Omental fat pad (tissue), 4 donors: ENCODE measurements at places on chromosomes 11 and 22. TPM values are rescaled to one million over a fixed set of nuclear protein-coding genes. Genes with fewer than 3 reads are reported as not detected.

DNA sequence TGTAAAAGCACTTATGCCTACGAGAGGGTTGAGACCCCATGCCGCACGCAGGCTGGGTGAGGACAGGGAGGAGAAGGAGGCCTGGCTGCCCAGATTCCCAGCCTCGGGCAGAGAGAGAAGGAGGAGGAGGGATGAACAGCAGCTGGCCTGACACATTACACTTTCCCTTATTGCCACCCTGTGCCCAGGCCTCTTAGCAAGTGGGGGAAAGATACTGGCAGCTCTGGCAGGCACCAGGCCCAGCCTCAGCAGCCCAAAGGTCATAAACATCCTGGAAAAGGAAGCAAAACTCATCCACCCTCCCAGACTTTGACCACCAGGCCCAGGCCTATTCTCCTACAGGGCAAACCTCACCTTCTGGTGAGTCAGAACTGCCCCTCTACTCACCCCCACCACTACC is 4.7 kb downstream of the PLAAT3 start:
- DNase-seq, result no peak

Gene SLC37A4
- total RNA-seq, result 11.6 TPM

Gene GGTLC3
- total RNA-seq, result not detected

GRCh38 chr11:35112056-35112845 is 26.7 kb upstream of the CD44 start:
- no peak for DNase-seq

- DNase-seq, result no peak
Measured at GRCh38 chr11:115912484-115912945, 408.3 kb upstream of the CADM1 start.

GRCh38 chr11:95247127-95247684 is 16.2 kb upstream of the SESN3 start:
- DNase-seq, result no peak

GRCh38 chr11:10984742-10985141 is 126.9 kb upstream of the ZBED5 start:
- DNase-seq, result no peak

Gene ANGPTL5
- total RNA-seq, result 0.56 TPM

Gene SLC5A1
- not detected for total RNA-seq

DNA sequence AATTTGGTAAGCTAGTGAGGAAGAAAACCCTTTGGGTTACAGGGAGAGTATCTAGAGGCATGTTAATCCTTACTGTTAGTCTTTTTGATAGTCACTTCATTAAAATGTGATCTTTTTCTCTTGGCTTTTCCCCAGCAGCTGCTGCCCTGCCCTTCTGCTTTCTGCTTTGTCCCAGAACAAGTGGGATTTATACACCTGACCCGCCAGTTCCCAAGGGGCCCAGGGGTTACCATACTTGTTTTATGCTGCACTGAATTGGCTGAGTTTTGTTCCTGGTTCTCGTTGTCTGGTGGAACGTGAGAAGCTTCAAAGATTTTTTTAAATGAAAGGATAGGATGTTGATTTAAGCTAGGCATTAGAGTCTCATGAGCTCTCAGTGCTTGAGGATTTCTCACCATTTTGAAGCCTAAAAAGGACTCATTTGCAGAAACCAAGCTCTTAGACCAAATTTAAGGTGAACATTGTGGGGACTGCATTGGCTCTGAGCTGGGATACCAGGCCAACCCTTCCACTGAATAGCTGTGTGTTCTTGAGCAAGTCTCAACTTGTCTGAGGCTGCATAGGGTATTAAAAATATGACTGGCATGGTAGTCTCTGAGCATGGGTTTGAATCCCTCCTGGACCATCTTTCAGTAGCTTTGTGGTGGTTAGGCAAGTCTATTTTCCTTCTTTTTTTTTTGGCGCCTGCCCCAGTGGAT is 6.6 kb downstream of the LIMK2 start:
- no peak for DNase-seq

DNA sequence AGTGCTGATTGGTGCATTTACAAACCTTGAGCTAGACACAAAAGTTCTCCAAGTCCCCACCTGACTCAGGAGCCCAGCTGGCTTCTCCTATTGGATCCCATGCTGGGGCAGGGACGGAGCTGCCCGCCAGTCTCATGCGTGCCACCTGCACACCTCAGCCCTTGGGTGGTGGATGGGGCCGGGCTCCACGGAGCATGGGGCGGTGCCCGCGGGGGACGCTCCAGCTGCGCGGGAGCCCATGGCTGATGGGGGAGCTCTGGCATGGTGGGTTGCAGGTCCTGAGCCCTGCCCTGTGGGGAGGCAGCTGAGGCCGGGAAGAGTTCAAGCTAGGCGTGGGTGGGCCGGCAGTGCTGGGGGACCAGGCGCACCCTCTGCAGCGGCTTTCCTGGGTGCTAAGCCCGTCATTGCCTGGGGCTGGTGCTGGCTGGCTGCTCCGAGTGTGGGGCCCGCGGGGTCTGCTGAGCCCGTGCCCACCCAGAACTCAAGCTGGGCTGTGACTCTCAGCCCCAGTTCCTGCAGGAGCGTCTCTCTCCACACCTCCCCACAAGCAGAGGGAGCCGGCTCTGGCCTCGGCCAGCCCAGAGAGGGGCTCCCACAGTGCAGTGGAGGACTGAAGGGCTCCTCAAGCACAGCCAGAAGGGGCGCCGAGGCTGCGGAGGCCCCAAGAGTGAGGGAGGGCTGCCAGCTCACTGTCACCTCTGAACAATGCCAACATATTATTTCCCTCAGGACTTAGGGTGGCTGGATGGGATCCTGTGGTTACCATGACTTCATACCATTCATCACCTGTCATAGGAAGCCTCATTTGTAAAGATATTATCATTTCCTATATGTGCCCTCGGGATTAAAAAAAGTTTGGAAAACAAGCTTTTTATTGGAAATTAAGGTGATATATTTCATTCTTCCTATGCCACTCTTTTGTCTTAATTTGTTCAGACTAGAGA is 688.7 kb downstream of the ETS1 start:
- no peak for DNase-seq

Gene SCUBE1
- 2.4 TPM for total RNA-seq

Gene FBLN1
- total RNA-seq, result 349 TPM

DNA sequence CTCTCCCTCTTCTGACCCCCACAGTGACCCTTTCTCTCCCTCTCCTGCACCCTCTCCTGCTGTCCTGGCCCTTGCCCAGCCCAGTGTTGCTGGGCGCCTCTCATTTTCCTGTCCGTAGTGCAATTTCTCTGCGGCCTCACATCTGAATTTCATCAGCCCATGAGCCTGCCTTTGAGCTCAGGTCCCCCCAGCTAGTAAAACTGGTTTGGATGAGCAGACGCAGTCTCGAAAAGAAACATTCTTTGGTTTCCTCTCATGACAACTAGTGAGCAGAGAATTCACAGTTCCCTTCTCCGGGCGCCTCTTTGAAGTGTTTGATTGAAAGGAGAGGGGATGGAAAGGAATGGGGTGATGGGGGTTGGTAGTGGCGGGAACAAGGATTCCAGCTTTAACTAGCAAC is 126.0 kb upstream of the CADM1 start:
- DNase-seq, result no peak

Gene SCGB2A2
- total RNA-seq, result not detected

Gene MDK
- total RNA-seq, result 16.6 TPM

DNA sequence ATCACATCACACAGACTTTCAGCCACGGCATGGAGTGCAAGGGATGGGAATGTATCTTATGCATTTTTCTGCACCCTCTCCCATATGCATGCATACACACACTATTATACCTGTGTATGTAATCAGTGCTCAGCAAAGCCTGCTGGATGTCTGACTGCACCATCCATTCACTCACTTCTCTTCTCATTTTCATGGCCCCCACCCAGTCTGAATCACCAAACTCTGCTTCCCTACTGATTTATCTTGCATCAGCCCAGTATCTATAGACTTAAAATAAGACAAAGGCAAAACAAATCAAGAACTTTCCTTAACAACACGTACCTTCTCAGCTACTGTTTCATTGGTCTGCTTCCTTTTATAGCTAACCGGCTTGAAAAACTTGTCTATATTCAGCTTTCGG is 21.6 kb downstream of the DBX1 start:
- DNase-seq, result no peak

DNA sequence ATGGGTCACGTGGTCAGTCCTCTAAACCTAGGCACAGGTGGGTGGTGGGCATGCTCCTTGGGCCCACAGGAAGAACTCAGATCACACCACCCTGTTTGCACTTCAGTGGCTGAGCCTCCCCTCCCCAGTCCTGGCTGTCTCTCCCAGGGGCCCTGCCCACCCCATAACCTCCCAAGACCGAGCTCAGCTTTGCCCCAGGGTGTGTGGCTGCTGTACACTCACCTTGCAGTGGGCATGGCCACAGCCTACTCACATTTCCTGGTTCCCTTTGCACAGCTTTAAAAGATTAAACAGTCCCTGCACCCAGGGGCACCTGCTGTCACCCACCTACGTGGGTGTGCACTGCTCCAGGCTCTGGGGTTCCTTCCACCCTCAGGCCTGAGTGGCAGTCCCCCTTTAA is 13.8 kb downstream of the TRIOBP start:
- no peak for DNase-seq

Gene TRAF6
- 10.1 TPM for total RNA-seq

- DNase-seq, result no peak
Measured at GRCh38 chr11:126697936-126698335, 302.6 kb downstream of the KIRREL3 start.

DNA sequence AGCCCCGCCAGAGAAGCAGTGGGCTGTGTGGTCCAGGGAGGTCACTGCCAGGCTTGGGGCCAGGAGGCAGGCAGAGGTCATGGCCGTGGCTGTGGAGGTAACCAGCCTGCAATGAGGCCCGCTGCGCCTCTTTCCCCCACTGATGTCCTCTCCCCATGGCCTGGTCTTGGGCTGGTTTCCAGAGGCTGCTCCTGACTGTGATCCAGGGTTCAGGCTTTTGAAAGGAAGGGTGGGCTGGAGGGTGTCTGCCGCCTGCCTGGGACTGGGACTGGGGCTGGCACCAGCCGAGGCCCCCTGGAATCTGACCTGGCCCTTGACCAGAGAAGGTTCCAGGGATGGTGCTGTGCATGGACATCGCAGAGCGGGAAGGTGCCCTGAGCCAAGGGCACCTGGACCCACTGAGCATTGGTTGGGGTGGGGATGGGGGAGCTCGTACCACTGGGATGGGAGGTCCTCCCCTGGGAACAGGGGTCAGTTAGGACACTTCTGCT is 59.6 kb upstream of the THY1 start:
- no peak for DNase-seq

Gene CHADL
- total RNA-seq, result 0.56 TPM

DNA sequence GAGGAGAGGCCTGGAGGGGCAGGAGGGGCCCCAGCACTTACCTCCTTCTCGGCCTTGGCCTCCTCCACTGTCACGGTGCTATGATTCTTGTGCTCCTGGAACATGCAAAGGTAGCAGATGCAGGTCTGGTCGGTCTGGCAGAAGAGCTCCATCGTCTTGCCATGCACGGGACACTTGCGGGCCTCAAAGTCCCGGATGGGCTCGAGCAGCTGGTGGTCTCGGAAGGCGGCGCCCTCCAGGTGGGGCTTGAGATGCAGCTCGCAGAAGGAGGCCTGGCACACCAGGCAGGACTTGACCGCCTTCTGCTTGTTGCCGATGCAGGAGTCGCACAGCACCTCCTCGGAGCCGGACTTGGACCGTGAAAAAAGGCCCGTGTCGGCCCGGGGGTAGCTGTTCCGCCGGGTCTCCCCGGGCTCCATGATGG is 714 bp downstream of the TRIM29 start:
- no peak for DNase-seq

GRCh38 chr11:84476581-84476980 is 1150.6 kb downstream of the DLG2 start:
- no peak for DNase-seq

GRCh38 chr11:45294499-45294898 is 8.4 kb upstream of the SYT13 start:
- no peak for DNase-seq

- DNase-seq, result no peak
Measured at GRCh38 chr11:47904048-47904447, 55.9 kb upstream of the NUP160 start.

DNA sequence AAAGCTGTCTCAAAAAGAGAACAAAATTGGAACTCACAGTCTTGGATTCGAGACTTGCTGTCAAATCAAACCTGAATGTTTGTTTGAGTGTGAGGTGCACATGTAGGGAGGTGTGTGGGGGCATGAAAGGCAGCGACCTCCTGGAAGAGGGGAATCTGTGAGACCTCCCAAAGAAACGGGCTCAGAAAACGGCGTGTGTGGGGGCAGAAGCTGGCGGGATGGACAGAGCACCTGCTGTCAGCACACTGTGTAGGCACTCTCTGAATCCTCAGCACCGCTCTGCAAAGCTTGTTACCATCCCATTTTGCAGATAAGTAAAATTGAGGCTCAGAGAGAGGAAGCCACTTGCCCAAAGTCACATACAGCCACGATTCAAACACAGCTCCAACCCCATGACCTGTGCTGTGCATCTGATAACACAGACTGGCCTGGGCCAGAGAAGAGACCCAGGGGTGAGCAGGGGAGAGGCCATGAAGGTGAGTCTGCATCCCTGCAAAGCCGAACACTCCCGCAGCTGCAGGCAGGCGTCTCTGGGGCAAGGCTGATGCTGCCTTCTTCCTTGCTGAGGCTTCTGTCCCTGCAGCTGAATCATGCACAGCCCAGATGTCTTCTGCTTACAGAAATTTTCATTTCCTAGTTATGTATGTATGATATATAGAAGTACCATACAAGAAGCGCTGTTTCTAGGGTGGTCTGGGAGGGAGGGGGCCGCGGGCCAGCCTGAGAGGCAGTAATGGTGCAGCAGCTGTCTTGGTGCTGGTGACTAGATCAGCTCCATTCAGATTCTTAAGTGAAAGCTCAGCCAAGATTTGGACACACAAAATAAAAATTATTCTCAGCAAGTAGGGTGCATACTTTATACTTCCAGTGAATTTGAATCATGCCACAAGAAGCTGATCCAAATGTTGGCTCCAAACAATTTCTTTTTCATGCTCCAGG is 67.3 kb upstream of the SHISAL1 start:
- no peak for DNase-seq

GRCh38 chr11:110092111-110092514 is 1.1 kb upstream of the ZC3H12C start:
- no peak for DNase-seq

DNA sequence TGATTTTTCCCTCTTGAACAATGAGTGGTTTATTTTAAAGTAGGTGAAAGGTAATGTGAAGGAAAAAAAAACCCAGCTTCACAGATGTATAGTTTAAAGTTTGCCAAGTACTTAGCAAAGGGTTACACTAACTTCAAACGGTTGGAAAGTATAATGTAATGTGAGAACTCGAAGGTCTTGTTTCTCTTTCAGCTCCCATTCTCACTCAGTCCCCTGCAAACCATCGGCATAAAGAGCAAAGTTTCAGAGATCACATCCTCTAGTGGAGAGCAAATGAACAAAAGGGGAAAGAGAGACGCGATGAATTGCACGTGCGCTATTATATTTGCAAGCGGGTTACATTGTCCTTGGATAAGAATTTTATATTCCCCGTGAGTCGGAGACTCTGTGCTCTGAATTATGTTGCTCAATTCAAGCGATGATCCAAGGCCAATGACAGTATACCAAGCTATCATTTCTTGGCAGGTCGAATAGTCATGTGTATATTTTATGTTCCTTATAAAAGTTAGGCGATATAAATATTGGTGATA is 37.6 kb upstream of the BIRC3 start:
- no peak for DNase-seq

GRCh38 chr22:17268501-17269223 is 49.4 kb upstream of the ADA2 start:
- no peak for DNase-seq

GRCh38 chr11:45927684-45928413 is 5.4 kb downstream of the LARGE2 start:
- no peak for DNase-seq

GRCh38 chr22:23219822-23220484 is 39.6 kb downstream of the BCR start:
- no peak for DNase-seq

Gene CRYBB1
- total RNA-seq, result 1.6 TPM

Gene ACTN3
- total RNA-seq, result not detected

- no peak for DNase-seq
Measured at GRCh38 chr11:47207459-47207858, 7.3 kb upstream of the DDB2 start.
